ENCODE measurements at places on chromosomes 12 and 14.
A peak's percentile ranks its signal among the peaks of the same experiment; 100 is the strongest.

DNA sequence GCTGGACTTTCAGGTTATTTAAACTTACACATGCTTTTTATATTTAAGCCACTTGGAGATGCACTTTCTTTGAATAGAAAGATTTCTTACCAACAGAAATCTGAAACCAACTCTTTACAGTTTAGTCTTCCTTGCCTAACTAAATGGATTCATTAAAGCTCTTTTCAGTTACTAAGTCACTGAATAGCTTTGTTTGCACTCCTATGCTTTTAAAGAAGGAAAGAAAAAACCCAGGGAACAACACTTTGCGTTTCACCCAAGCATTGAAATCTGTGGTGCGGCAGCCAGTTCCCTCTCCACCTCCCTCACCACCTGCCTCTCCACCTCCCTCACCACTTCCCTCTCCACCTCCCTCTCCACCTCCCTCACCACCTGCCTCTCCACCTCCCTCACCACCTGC, 70.3 kb downstream of the RIMBP2 start:
- DNase-seq = no peak

DNA sequence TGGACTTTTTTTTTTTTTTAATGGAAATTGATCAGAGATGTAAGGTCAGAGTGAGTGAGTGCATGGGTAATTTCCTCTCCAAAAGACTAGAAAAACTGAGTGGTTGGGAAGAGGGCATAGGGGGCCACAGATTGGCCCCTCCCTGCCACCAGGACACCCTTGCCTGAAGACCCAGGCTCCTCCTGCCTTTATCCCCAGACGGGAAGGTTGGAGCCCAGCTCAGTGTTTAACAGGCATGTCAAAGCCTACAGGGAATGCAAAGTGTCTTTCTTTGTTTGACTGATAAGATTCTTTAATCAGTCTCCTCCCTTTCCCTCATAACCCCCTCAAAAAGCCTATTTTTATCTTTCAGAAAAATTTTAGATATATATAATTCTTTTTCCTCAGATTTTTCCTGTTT, 50.3 kb downstream of the IRAK3 start:
- DNase-seq = no peak

GRCh38 chr12:47079468-47079980, at the start of the genes AMIGO2 and PCED1B:
Gene AMIGO2 (minus strand): TSS chr12:47079959. CDS start chr12:47079002, 957 bp downstream.
Gene PCED1B (plus strand): TSS chr12:47079621. CDS start chr12:47235064, 155,443 bp downstream.
- peak; percentile 79 for DNase-seq

- DNase-seq = no peak
These were observed 400.1 kb downstream of the APAF1 start for GRCh38 chr12:99045158-99045557.

- no peak for DNase-seq
These were observed 13.9 kb downstream of the TMEM119 start for GRCh38 chr12:108583991-108584390.

Data from activated CD4-positive, alpha-beta T cell treated with anti-CD3 and anti-CD28 coated beads, Interleukin-2, amount 50 U/mL, for 48 hours (primary cell).